ENCODE measurements at places on chromosomes 6 and 20.

DNA sequence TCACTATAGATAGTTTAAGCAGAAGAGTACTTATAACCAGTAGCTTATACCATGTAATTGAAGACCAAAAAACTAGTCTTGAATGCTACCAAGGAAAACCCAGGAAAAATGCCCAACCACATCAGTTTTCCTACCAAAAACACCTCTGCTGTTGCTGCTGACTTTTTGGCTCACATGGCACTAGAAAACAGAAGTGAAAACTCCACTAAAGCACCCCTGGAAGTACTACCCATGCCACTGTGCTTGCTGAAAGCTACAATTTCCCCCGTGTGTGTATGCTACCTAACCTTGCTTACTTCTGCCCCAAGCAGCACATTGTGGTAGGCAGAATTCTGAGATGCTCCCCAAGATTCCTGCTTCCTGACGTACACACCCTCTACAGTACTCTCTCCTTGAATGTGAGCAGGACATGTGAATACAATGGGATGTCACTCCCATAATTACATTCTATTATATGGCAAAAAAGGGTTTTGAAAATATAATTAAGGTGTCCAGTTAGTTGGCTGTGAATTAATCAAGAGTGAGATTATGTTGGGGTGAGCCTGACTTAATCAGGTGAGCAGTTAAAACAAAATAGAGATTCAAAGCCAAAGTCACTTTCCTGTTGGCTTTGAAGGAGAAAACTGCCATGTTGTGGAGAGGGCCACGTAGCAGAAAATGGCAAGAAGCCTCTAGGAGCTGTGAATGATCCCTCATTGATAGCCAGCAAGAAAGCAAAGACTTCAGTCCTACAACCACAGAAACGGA is 209.8 kb upstream of the MARCKS start:
- no peak for DNase-seq

DNA sequence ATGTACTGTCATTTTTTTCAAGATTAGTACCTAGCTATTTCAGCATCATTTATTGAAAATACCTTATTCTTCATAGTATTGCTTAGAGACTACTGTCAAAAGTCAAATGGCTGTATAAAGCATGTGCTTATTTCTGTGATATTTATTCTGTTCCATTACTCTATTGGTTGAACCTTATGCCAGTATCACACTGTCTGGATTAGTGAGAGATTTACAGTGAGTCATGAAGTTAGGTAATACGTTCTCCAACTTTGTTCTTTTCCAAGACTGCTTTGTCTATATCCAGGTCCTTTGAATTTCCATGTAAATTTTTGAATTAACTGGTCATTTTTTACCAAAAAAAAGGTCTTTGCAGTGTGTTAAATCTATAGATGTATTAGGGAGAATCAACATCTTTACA is 18.6 kb upstream of the RNF217 start:
- DNase-seq = no peak

DNA sequence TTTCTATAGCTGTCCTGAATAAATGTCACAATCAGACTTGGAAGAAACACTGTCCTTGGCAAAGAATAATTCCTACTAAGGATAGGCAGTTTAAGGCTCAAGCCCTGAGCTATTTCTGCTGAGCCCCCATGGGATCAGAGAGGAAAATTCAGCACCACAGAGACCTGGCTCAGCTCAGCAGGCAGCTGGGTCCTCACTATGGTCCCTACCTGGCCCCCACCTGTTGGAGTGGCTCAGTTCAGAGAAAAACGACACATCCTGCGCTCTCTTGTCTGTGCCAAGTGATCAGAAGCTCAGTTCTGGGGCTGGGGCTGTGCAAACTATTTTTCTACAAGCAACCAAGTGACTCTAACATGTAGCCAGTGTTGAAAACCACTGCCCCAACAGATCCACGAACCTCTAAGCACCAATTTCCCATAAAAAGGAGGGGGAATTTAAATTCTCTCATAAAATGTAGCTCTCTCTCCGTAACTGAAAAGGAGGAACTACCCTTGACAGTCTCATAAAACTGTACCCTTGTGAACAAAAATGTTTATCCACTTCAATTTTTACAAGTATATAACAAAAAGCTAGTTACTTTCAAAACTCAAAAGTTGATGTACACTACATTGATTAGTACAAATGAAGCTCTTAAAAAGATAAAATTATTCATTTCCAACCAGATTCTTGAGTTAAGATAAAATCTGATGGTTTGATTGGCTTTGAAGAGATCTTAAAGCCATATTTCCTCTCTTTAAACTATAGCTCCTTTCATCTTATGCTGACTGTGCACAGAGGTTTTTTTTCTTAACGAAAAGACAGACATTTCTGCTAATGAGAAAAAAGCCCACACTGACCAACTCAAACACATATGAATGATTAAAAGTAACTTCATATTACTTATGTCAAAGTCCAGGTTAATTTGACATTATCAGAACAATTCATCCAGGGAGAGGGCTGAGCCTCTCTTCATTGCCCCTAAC is 52.0 kb downstream of the KIF13A start:
- no peak for DNase-seq

GRCh38 chr6:23280437-23280836 is 711.1 kb downstream of the HDGFL1 start:
- no peak for DNase-seq

GRCh38 chr6:145017516-145017915 is 717.8 kb downstream of the EPM2A start:
- DNase-seq = no peak

- no peak for DNase-seq
Measured at GRCh38 chr6:13420269-13420668, 67.1 kb downstream of the GFOD1 start.

- no peak for DNase-seq
Measured at GRCh38 chr6:148887181-148887580, 140.4 kb downstream of the UST start.

- no peak for DNase-seq
Measured at GRCh38 chr6:90938122-90938521, 351.2 kb upstream of the MAP3K7 start.

DNA sequence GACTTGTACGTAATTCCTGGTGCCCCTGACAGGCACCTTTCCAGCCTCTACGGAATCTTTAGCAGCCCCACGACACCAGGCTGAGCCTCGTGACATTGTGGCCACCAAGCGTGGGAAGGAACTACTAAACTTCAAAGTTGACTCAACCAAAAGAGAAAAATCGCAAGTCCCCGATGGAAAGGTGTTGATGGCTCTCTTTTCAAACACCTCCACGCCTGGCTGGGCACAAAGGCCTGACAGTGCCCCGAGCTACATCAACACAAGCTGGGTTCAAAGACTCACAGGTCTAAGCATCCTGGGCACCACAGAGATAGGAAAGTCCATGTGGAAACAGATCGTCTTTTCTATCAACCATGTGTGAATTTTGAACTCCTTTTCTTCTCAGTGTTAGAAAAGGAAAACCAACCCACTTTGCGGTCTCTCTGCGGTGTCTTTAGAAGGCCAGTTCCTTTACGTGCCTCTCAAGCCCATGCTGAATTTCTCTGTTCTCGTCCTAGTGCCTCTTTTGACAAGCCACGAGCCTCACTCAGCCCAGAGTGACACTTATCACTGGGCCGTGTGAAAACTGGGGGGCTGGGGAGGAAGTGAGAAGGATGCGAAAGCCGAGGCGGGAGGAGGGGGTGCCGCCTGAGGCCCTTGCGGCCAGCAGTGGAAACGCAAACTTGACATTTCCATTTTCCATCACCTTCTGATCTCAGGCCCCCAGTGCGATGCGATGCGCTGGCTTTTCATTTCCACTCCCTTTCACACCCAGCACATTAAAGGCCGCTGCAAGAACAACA is 59.4 kb downstream of the GFOD1 start:
- no peak for DNase-seq

- DNase-seq = no peak
Measured at GRCh38 chr6:32108094-32108627, 977 bp downstream of the TNXB start.

Data from NCI-H1105 (cell line).